Mesothelial cell of epicardium (in vitro differentiated cells): ENCODE measurements at places on chromosomes 2 and 18. TPM values are rescaled to one million over a fixed set of nuclear protein-coding genes. Genes with fewer than 3 reads are reported as not detected.
A peak's percentile ranks its signal among the peaks of the same experiment; 100 is the strongest.

Gene PLGLB2
- 7.4 to 8.1 TPM (median 7.5 TPM) in 3 replicates for total RNA-seq

Gene PSMA8
- total RNA-seq = 0.22 TPM in 1 of 3 replicates, not detected in the others

GRCh38 chr18:28584731-28585130 is 407.8 kb upstream of the CDH2 start:
- no peak for DNase-seq
- no peaks in the 10 kb centered on the region for H3K27me3 ChIP-seq
- no peak overlapping the region for H3K4me3 ChIP-seq
- no peaks in the 10 kb centered on the region for H3K36me3 ChIP-seq
- H3K4me1 ChIP-seq = peaks cover 18% of the 10 kb centered on the region

Gene VIT
- total RNA-seq = 0.45 to 0.78 TPM (median 0.73 TPM) in 3 replicates

DNA sequence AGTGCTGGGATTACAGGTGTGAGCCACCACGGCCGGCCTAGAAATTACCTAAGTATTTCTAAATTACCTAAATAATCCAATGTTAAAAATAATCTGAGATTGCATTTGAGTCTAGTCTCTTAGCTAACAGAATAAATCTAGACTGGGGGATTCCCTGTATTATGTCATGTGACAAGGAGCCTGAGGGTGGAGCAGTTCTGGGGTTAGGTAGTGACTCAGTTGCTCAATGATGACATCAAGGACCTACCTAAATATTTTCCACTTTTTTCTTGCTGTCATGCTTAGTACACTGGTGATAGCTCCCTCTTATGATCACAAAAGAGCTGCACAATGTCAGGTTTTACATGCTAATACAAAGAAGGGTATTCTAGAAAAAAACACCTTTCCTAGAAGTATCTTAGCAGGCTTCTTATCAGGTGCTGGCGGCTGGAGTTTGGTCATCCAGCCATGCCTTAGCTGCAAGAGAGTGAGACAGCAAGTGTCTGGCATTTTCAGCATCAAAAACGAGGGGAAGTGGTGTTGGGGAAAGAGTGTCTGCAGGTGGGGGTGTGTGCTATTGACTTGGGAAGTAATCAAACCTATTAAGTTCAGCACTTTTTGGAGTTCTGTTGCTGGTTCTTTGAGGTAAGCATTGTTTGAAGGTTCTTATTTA is 17.5 kb upstream of the CEP192 start:
- no peak overlapping the region for H3K4me3 ChIP-seq
- H3K27ac ChIP-seq = no peak overlapping the region
- no peak for DNase-seq
- no peaks in the 10 kb centered on the region for H3K27me3 ChIP-seq
- H3K36me3 ChIP-seq = peaks cover 48% of the 10 kb centered on the region

- H3K27me3 ChIP-seq = no peaks in the 10 kb centered on the region
- no peak for DNase-seq
Observed at GRCh38 chr18:76823161-76823538, 793 bp downstream of the ZNF236 start.

GRCh38 chr2:168149986-168150385 is 97.4 kb downstream of the STK39 start:
- no peak overlapping the region for H3K27ac ChIP-seq
- peaks cover 5% of the 10 kb centered on the region for H3K36me3 ChIP-seq
- H3K4me1 ChIP-seq = peaks cover 9% of the 10 kb centered on the region
- no peaks in the 10 kb centered on the region for H3K27me3 ChIP-seq
- DNase-seq = no peak
- no peak overlapping the region for H3K4me3 ChIP-seq

GRCh38 chr2:236819275-236820002 is 249.8 kb downstream of the ACKR3 start:
- no peak overlapping the region for H3K27ac ChIP-seq
- H3K36me3 ChIP-seq = no peaks in the 10 kb centered on the region
- peaks cover 31% of the 10 kb centered on the region for H3K4me1 ChIP-seq
- DNase-seq = no peak
- no peak overlapping the region for H3K4me3 ChIP-seq

Gene EPB41L5
- 43.4 to 43.9 TPM (median 43.4 TPM) in 3 replicates for total RNA-seq

- no peak for DNase-seq
- peaks cover 16% of the 10 kb centered on the region for H3K4me1 ChIP-seq
- H3K4me3 ChIP-seq = no peak overlapping the region
Observed at GRCh38 chr2:170310876-170311502, 133.0 kb downstream of the MYO3B start.

Gene POTEF
- 49.5 to 55.5 TPM (median 53.3 TPM) in 3 replicates for total RNA-seq

GRCh38 chr2:23477392-23477791 is 92.4 kb downstream of the KLHL29 start:
- peaks cover 36% of the 10 kb centered on the region for H3K4me1 ChIP-seq
- H3K27ac ChIP-seq = no peak overlapping the region
- H3K36me3 ChIP-seq = no peaks in the 10 kb centered on the region
- no peak for DNase-seq

DNA sequence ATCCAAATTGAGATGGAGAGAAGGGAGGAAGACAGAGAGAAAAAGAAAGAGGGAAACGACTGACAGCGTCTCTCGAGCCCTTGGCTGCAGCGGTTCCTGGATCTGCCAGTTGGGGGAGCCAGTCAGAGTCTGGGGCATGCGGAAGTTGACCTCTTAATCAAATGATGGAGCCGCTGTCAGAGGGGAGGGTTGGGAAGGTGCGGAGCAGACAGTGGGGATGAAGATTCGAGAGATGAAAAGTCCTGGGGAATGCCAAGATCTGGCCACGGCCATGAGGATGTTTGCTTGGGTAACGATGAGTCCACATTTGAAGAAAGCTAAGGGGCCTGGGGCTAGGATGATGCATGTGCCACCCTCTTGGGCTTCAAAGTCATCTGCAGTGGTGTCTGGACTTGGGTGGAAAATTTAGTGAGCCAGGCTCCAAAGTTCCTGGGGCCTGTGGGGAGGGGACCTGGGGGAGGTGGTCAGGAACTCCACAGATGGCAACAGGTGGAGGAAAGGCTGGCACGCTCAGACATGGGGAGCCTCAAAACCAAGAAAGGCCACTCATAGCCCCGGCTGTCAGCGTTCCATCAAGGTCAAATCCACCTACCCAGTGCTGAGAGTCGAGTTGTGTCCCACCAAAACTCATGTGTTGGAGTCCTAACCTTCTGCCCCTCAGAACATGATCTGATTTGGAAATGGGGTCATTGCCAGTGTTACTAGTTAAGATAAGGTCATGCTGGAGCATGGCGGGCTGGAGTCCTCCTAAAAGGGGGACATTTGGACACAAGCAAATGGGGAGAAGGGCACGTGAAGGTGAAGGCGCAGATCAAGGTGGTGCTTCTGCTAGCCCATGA is 200.1 kb downstream of the NDUFA10 start:
- peaks cover 33% of the 10 kb centered on the region for H3K27me3 ChIP-seq
- no peak overlapping the region for H3K4me3 ChIP-seq
- no peak overlapping the region for H3K27ac ChIP-seq
- no peaks in the 10 kb centered on the region for H3K36me3 ChIP-seq

Gene IL36RN
- 0.84 to 1.1 TPM (median 0.85 TPM) in 3 replicates for total RNA-seq

- no peaks in the 10 kb centered on the region for H3K4me1 ChIP-seq
- no peak overlapping the region for H3K4me3 ChIP-seq
- H3K36me3 ChIP-seq = peaks cover 60% of the 10 kb centered on the region
- no peaks in the 10 kb centered on the region for H3K27me3 ChIP-seq
- H3K27ac ChIP-seq = no peak overlapping the region
Observed at GRCh38 chr2:86747711-86748639, 27.9 kb downstream of the RMND5A start.

- H3K36me3 ChIP-seq = no peaks in the 10 kb centered on the region
- no peaks in the 10 kb centered on the region for H3K4me1 ChIP-seq
- no peak overlapping the region for H3K4me3 ChIP-seq
- DNase-seq = no peak
- H3K27ac ChIP-seq = no peak overlapping the region
Observed at GRCh38 chr18:34297287-34297686, 72.6 kb upstream of the NOL4 start.

- DNase-seq = peak; percentile 82
- H3K27me3 ChIP-seq = no peaks in the 10 kb centered on the region
- peaks cover 31% of the 10 kb centered on the region for H3K4me1 ChIP-seq
- H3K4me3 ChIP-seq = peak overlapping the region; percentile 72
Observed at GRCh38 chr2:20225294-20226151, 593 bp upstream of the SDC1 start.

Gene IGFBP2
- total RNA-seq = 376 to 409 TPM (median 381 TPM) in 3 replicates

Gene KYNU
- total RNA-seq = 0.09 to 0.23 TPM (median 0.20 TPM) in 3 replicates

- no peaks in the 10 kb centered on the region for H3K4me1 ChIP-seq
- H3K4me3 ChIP-seq = no peak overlapping the region
- H3K27ac ChIP-seq = no peak overlapping the region
- H3K36me3 ChIP-seq = no peaks in the 10 kb centered on the region
- no peak for DNase-seq
Observed at GRCh38 chr18:68298330-68298729, 416.6 kb downstream of the TMX3 start.

- DNase-seq = peak; percentile 51
- H3K4me1 ChIP-seq = peaks cover 6% of the 10 kb centered on the region
- peaks cover 76% of the 10 kb centered on the region for H3K27me3 ChIP-seq
- no peak overlapping the region for H3K4me3 ChIP-seq
Observed at GRCh38 chr18:45837283-45838070, 12.0 kb downstream of the SIGLEC15 start.

GRCh38 chr2:186346216-186346615 is 139.8 kb upstream of the ZC3H15 start:
- H3K36me3 ChIP-seq = peaks cover 7% of the 10 kb centered on the region
- peaks cover 46% of the 10 kb centered on the region for H3K4me1 ChIP-seq
- DNase-seq = no peak

GRCh38 chr18:25735459-25735858 is 355.0 kb downstream of the SS18 start:
- H3K4me3 ChIP-seq = no peak overlapping the region
- no peak for DNase-seq
- H3K36me3 ChIP-seq = no peaks in the 10 kb centered on the region
- H3K27me3 ChIP-seq = peaks cover 5% of the 10 kb centered on the region
- no peak overlapping the region for H3K27ac ChIP-seq
- H3K4me1 ChIP-seq = peaks cover 4% of the 10 kb centered on the region

- H3K4me1 ChIP-seq = peaks cover 64% of the 10 kb centered on the region
- DNase-seq = no peak
- peak overlapping the region; percentile 92 for H3K27ac ChIP-seq
- no peaks in the 10 kb centered on the region for H3K27me3 ChIP-seq
- no peak overlapping the region for H3K4me3 ChIP-seq
Observed at GRCh38 chr2:237196866-237197618, 111.4 kb downstream of the COPS8 start.

Gene NAT8
- not detected in 3 replicates for total RNA-seq

DNA sequence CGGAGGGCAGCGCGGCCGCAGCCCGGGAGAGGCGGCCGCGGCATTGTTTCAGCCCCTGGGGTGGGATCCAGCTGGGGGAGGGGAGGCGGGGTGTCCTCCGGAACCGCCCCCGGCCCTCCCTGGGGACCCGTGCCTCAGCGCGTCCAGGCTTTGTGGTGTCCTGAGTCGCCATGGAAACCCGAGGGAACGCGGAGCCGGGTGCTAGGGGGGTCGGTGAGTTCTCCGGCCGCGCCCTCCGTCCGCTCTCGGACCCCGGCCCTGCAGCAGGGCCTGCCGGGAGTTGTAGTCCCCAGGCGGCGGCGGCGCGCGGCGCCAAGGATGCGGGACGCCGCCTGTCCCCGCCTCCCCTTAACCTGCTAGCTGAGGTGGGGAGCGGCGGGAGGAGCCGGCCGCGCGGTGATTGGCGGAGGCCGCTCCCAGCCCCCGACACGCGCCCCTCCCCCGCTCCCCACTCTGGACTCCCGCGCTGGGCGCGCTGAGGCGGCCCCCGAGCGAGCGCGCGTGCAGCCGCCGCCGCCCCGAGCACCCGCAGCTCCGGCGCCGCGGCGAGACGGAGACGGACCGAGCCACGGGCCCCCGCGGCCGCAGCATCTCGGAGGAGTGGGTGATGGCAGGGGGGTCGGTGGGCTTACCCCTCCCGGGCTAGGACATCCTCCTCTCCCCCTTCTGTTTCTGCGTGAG is at the start of gene DPYSL5:
Gene DPYSL5, plus strand, starts transcription at position 478 of the 681 bp plus-strand sequence. CDS start 50,368 bp downstream, outside the sequence.
- no peaks in the 10 kb centered on the region for H3K36me3 ChIP-seq
- peaks cover 19% of the 10 kb centered on the region for H3K4me1 ChIP-seq
- H3K27ac ChIP-seq = no peak within 1 kb of the TSS
- peaks cover 81% of the 10 kb centered on the region for H3K27me3 ChIP-seq
- peak within 1 kb of the TSS; percentile 66 for H3K4me3 ChIP-seq
- DNase-seq = peak; percentile 49

- no peak for DNase-seq
- no peak overlapping the region for H3K4me3 ChIP-seq
- H3K27ac ChIP-seq = no peak overlapping the region
Observed at GRCh38 chr2:173755798-173756197, 209.4 kb downstream of the SP3 start.

- no peaks in the 10 kb centered on the region for H3K36me3 ChIP-seq
- H3K27ac ChIP-seq = peak overlapping the region; percentile 64
- no peak for DNase-seq
Observed at GRCh38 chr18:21215490-21215889, 26.5 kb upstream of the GREB1L start.

Gene COL4A3
- not detected in 3 replicates for total RNA-seq

DNA sequence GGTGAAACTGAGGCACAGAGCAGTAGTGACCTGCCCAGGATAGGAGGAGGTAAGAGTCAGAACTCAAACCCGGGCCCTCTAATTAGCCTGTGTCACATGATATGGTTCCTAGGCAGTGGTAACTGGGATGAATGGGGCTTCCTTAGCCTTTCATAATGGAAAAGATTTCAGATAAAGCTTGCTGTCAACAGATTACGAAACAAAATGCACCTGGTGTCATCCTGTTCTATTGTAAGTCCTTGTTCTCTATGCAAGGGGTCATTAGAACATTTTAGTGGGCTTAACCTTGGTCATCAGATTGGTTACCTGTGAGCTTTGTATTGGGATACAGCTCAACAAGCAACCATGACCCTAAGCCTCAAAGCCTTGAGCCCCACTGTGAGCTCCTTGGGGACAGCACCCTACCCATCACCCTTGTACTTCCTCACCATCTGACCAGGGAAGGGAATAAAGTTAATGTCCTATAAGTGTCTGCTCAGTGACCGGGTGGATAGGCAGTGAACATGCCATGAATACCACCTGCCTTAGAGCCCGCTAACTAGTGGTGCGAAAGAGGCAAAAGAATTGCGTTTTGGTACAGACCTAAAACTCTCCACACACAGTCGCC is 70.3 kb upstream of the RMDN2 start:
- no peak overlapping the region for H3K27ac ChIP-seq
- H3K4me1 ChIP-seq = peaks cover 39% of the 10 kb centered on the region
- DNase-seq = no peak
- H3K36me3 ChIP-seq = no peaks in the 10 kb centered on the region
- no peak overlapping the region for H3K4me3 ChIP-seq

Gene PLA2R1
- 14.4 to 15.0 TPM (median 14.8 TPM) in 3 replicates for total RNA-seq

- DNase-seq = no peak
- H3K4me1 ChIP-seq = peaks cover 24% of the 10 kb centered on the region
- H3K36me3 ChIP-seq = peaks cover 2% of the 10 kb centered on the region
- H3K4me3 ChIP-seq = no peak overlapping the region
- H3K27ac ChIP-seq = no peak overlapping the region
Observed at GRCh38 chr2:74843899-74844298, 10.0 kb downstream of the HK2 start.

- no peak overlapping the region for H3K4me3 ChIP-seq
- peaks cover 9% of the 10 kb centered on the region for H3K27me3 ChIP-seq
- no peak for DNase-seq
- no peaks in the 10 kb centered on the region for H3K36me3 ChIP-seq
- H3K27ac ChIP-seq = no peak overlapping the region
Observed at GRCh38 chr2:1150724-1151511, 200.3 kb downstream of the SNTG2 start.

Gene DSG4
- 0.07 to 0.09 TPM (median 0.09 TPM) in 3 replicates for total RNA-seq

GRCh38 chr2:205051417-205051816 is 506.1 kb downstream of the PARD3B start:
- H3K4me1 ChIP-seq = peaks cover 23% of the 10 kb centered on the region
- H3K36me3 ChIP-seq = peaks cover 6% of the 10 kb centered on the region
- H3K27ac ChIP-seq = no peak overlapping the region
- H3K27me3 ChIP-seq = no peaks in the 10 kb centered on the region
- no peak for DNase-seq
- H3K4me3 ChIP-seq = no peak overlapping the region
